ENCODE measurements at places on chromosomes 3 and 15. TPM values are rescaled to one million over a fixed set of nuclear protein-coding genes. Genes with fewer than 3 reads are reported as not detected.

The ANKRD34C gene
- not detected for total RNA-seq

The IQCF5 gene
- total RNA-seq = not detected

The RHOV gene
- not detected for total RNA-seq

The AMIGO3 gene
- total RNA-seq = not detected

The CDHR4 gene
- 0.12 TPM for total RNA-seq

Data from uterine smooth muscle cell (primary cell).